ENCODE measurements at places on chromosomes 1 and 21.

- DNase-seq = no peak
Observed at GRCh38 chr1:87495870-87496269, 167.2 kb downstream of the LMO4 start.

DNA sequence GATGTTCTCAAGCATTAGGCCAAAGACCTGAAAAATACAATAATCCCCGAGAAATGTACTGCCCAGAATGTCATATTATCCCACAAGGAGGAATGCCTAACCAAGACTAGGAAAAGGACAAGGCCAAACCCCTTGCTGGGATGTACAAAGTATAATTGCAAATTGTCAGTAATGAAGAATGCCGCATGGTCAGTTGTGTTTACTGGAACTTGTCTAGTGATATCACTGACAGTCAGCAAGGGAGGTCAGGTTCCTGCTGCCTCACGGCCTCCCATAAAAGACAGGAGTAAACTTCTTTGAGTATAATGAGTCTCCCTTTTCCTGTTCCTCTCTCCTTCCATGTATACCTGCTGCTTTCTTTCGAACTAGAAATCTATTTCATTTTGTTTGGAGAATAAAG, 222.8 kb downstream of the RHOU start:
- no peak for DNase-seq

- no peak for DNase-seq
Observed at GRCh38 chr1:83791821-83792437, 207.0 kb downstream of the TTLL7 start.

GRCh38 chr1:108933944-108934343, 29.3 kb downstream of the CLCC1 start:
- no peak for DNase-seq

DNA sequence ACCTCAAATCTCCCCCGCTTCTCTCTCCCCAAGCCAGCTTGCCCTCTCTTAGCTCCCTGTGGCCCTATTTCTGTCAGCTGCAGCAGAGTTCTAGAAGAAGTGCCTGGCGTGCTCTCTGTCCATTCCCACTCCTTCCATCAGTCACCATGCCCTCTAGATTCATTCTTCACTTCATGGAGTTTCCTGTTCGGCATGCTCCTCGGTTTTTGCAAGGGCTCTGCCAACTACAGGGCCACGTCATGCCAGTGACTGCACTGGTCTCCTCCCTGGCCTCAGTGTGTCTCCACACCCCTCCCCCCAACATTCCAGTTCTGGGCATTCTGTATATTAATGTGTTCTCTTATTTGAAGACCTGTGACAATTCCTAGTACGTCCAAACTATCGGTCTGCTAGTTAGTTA, 113.9 kb downstream of the SLC45A1 start:
- DNase-seq = no peak

- no peak for DNase-seq
Observed at GRCh38 chr1:30525971-30526651, 197.3 kb downstream of the MATN1 start.

- DNase-seq = no peak
Observed at GRCh38 chr1:83694449-83694848, 304.5 kb downstream of the TTLL7 start.

DNA sequence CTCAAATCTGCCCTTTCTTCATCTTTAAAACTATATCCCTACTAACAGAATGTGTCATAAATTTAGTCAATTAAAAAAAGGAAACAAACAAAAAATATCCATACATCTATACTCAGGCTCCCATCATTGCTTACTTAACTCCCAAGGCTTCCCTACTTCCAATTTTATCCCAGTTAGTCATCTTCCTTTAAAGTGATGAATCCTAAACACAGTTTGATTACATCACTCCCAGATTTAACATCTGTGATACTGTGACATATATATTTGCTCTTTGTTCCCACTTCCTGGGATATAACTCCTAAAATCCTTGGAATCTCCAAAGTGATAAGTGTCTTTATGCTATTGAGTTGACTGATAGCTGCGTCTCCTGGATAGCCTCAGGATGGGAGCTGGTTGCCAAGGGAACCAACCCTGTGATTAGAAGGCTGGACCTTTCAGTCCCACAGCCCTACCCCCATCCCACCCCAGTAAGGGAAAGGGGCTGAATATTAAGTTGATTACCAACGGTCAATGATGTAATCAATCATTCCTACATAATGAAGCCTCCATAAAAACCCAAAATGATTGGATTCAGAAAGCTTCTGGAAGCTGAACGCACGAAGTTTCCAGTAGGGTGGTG, 21.6 kb downstream of the GLMN start:
- DNase-seq = peak; percentile 55

DNA sequence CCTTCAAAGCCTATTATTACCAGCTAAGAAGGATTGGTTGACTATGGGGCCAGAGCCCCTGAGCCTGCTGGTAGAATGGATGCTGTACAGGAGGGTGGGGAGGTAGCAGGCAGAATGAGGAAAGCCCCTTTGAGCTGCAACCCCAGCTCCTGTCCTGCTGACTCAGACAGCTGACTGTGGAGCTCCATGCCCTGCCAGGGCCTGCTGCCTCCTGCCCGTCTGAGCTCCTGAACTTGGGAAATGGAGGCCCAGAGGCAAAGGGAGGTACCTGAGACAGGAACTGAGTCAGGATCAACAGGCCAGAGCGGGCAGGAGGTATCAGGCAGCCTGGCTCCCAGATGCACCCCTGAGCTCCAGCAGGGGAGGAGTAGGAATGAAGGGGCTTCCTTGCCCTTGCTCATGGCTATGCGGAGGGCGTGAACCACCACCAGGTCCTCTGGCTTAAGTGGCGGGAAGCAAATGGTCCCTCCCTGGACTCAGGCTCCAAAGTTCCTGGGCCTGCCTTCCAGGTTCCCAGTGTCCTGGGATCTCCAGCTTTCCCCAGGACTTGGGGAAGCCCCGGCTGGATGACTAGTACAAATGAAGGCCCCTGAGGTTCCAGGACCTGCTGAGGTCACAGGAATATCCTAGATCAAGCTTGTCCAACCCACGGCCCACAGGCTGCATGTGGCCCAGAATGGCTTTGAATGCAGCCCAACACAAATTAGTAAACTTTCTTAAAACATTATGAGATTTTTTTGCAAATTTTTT, 3.9 kb upstream of the SFN start:
- no peak for DNase-seq

- no peak for DNase-seq
Observed at GRCh38 chr1:154896771-154897286, 26.7 kb upstream of the KCNN3 start.

DNA sequence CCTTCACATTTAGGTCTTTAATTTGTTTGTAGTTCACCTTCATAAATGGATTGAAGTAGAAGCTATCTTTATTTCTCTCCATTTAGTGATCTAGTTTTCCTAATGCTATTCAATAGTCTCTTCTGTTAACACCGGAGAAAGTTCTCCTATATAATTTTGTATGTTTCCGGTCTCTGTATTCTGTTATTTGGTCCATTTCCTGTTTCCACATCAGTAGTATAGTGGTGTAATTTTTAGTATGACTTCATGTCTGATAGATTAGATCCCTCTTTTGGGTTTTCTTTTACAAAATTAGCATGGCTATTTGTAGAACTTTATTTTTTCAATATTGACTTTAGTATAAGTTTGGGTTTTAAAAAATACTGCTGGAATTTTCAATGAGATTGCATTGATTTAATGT, 41.6 kb upstream of the PKP1 start:
- no peak for DNase-seq

DNA sequence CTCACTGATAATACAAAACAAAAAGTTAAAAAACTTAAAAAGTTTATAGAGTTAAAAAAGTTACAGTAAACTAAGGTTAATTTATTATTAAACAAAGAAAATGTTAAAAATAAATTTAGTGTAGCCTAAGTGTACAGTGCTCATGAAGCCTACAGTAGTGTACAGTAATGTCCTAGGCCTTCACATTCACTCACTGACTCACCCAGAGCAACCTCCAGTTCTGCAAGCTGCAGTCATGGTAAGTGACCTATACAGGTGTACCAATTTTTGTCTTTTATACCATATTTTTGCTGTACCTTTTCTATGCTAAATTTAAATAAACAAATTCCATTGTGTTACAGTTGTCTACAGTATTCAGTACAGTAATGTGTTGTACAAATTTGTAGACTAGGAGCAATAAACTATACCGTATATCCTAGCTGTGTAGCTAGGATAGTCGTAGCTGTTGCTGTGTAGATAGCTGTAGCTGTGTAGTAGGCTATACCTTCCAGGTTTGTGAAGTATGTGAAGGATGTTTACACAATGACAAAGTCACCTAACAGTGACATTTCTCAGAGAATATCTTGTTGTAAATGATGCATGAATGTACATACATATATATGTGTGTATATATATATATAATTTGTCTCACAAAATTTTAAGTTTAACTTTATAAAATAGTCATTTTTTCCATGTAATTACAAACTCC, 140.2 kb downstream of the TGFB2 start:
- DNase-seq = no peak

GRCh38 chr1:215569986-215570824, 3.1 kb downstream of the KCTD3 start:
- peak; percentile 2 for DNase-seq

DNA sequence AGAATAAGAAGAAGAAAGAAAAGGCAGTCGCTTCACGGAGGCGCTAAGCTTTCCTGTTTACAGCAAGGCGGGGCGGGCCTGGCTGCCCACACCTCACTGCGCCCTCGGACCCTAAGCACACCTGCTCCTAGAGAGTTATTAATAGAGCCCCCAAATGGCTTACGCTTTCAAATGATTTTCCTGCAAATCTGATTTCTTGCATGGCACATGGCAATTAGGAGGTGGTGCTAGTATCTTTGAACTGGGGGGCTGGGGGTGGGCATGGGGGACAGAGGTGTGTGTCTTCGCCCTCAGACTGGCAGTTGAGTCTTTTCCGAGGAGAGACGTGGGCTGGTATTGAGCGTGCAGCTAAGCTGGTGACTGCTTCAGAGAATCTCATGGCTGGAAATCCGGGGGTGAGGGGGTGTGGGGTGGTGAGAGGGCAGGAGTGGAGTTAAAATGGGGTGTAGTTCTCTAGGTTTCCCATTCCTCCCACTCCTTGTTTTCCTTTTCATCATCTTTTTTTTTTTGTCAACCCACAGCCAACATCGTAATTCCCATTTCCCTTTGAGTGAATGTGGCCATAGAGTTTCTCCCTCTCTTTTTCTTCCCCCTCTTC, 1.3 kb downstream of the S1PR1 start:
- peak; percentile 62 for DNase-seq

- peak; percentile 86 for DNase-seq
Observed at GRCh38 chr1:201468844-201469644, at the start of gene PHLDA3. TSS of gene PHLDA3 (minus strand) at chr1:201469188. CDS start at chr1:201468786, 402 bp downstream.

GRCh38 chr1:182035097-182035770, 26.3 kb downstream of the ZNF648 start:
- no peak for DNase-seq

- no peak for DNase-seq
Observed at GRCh38 chr1:107940017-107940577, 24.9 kb downstream of the VAV3 start.

- peak; percentile 64 for DNase-seq
Observed at GRCh38 chr21:31644643-31645042, 14.8 kb upstream of the SOD1 start.

- peak; percentile 82 for DNase-seq
Observed at GRCh38 chr1:244435562-244436205, 16.0 kb downstream of the ADSS2 start.

DNA sequence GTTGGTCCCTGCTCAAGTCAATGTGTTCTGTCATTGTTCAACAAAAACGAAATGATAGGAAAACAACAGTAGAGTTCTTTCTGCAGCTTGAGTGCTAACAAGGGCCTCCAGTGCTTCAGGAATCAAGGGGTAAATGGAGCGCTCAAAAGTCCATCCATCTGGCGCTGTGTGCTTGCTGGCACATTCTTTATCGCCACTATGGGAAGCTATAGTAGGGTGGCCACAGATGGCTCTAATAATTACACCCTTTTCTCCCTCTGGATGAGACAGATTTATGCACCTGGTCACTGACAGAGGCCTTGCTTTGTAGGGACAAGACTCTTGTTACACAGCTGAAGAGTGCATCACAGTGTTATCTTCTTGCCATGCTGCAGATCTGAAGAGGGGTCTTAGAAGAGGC, 136.0 kb downstream of the GDAP2 start:
- no peak for DNase-seq

- no peak for DNase-seq
Observed at GRCh38 chr1:7390604-7391000, 380.5 kb upstream of the VAMP3 start.

GRCh38 chr21:41931041-41931451, 22.8 kb downstream of the C2CD2 start:
- DNase-seq = no peak

GRCh38 chr1:154883919-154884868, 14.1 kb upstream of the KCNN3 start:
- peak; percentile 68 for DNase-seq

DNA sequence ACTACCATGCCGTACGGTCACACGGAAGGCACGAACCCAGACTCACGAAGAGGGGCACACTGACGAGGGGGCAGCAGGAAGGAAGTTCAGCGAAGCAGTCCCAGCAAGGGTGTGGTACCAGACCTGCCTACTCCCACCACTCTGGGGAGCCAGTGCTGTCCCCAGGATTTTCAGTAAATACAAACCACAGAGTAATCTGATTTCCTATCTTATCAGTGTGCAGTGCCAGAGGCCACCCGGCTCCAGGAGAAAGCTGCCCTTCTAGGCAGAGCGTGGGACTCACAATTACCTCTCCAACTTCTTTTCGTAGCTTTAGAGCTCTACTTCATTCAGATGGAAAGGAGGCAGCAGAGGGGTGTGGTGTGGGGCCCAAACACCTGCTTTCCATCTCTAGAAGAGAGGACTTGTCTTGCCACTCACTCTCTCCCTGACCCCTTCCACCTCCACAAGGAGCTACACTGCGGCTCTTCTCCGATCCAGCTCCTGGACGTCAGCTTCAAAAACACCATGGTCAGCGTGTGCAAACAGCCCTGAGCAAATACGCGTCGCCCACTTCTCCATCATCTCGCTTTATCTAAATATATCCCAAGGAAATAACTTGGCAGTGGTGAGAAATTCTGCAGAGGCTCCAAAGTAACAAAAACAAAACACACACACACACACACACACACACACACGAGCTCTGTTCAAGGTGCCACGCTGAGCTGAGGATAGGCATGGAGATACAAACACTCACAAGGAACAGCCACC, 98.5 kb downstream of the MRPL37 start:
- DNase-seq = peak; percentile 52

DNA sequence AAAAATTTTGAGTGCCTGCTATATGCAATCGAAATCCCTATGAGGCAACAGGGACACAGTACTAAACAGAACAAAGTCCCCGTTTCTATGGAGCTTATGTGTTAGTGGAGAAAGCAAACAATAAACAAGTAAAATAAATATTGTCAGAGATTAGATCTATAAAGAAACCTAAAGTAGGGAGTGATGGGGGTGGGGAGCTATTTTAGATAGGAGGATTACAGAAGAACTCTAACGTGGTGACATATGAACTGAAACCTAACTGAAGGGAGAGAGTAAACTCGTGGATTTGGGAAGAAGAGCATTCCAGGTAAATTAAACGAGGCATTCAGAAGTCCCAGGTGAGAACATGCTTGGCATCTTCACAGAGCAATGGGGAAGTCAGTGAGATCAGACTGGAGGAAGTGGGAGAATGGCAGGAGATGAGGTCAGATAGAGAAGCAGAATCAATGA, 154.5 kb downstream of the DENND1B start:
- DNase-seq = no peak
